SJCRH30 (cell line): ENCODE measurements at places on chromosomes 2 and 18. TPM values are rescaled to one million over a fixed set of nuclear protein-coding genes. Genes with fewer than 3 reads are reported as not detected.

The SDC1 gene
- total RNA-seq: 61.8 and 62.6 TPM in 2 replicates

- no peaks in the 10 kb centered on the region for H3K27me3 ChIP-seq
- DNase-seq: no peak
- H3K36me3 ChIP-seq: peaks cover 9% of the 10 kb centered on the region; the same call in 1 of the 2 replicates
- H3K27ac ChIP-seq: no peak overlapping the region
- no peak overlapping the region for H3K4me3 ChIP-seq
These were observed 28.3 kb downstream of the ANKMY1 start for GRCh38 chr2:240529344-240529999.

DNA sequence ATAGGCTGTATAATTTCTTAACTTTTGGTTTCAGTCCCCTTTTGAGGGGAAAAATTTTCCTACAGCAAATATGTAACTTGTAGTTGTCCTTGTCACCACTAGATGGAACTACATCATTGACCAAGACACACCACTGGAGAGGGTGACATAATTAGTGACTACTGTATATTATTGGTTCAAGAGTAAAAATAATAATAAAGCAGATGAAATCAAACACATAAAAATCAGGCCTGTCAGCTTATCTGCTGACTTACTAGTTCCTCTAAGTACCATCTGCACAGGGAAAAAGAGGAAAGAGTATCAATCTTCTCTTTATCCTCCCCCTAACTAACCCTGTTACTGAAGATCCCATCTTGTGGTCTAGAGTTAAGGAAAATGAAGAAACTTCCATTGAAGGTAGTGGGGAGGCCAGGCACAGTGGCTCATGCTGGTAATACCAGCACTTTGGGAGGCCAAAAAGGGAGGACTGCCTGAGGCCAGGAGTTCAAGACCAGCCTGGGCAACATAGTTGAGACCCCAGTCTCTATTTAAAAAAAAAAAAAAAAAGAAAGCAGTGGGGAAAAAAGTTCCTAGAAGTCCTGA, 29.6 kb upstream of the ENOSF1 start:
- no peaks in the 10 kb centered on the region for H3K27me3 ChIP-seq
- peak; percentile 58 for DNase-seq
- H3K4me1 ChIP-seq: no peaks in the 10 kb centered on the region

- H3K36me3 ChIP-seq: peaks cover 33% of the 10 kb centered on the region
- no peak for DNase-seq
- H3K27me3 ChIP-seq: no peaks in the 10 kb centered on the region
- no peak overlapping the region for H3K27ac ChIP-seq
These were observed 162.2 kb downstream of the PKP4 start for GRCh38 chr2:158618891-158619490.
